SJSA1 (cell line): ENCODE measurements at places on chromosomes 4 and X.

DNA sequence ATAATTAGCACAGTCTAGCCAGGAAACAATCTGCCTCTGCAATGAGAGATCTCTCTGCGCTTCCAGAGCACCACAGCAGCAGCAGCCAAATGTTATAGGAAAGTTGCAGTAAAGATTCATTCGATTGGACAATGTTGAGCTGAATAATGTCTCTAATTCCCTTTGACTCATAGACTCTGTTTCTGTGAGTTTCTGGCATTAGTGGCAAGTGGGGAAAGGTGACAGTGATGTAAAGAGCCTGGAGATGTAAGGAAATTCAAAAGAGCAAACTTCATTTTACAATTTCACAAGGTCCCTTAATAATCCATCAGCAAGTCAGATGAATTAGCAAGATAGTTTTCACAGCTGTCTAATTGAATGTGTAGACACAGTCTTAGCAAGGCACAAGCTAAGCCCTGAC, 184.4 kb downstream of the VEGFC start:
- no peak for DNase-seq
- H3K4me1 ChIP-seq: no peaks in the 10 kb centered on the region
- H3K27ac ChIP-seq: no peak overlapping the region
- no peak overlapping the region for H3K4me3 ChIP-seq
- H3K27me3 ChIP-seq: no peaks in the 10 kb centered on the region
- no peaks in the 10 kb centered on the region for H3K36me3 ChIP-seq

DNA sequence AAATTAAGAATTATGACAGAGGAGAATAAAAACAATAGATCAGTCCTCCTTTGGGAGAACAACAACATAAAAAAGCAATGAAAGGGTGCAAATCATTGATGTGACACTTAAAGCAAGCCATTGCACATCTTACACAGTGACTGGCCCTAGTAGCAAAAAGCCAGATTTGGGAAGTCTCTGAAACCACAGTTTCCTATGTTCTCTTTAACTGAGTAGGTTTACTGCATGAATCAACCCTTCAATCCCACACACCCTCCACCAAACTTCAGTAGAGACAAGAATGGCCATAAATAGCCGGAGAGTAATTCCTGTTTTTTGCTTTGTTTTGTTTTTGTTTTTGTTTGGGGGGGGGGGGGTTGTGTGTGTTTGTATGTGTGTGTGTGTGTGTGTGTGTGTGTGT, 180.8 kb downstream of the VEGFC start:
- H3K27me3 ChIP-seq: no peaks in the 10 kb centered on the region
- no peak overlapping the region for H3K4me3 ChIP-seq
- no peaks in the 10 kb centered on the region for H3K4me1 ChIP-seq
- no peak overlapping the region for H3K27ac ChIP-seq

- no peaks in the 10 kb centered on the region for H3K27me3 ChIP-seq
- H3K36me3 ChIP-seq: no peaks in the 10 kb centered on the region
- H3K27ac ChIP-seq: no peak overlapping the region
- peak; percentile 76 for DNase-seq
- peaks cover 10% of the 10 kb centered on the region for H3K4me1 ChIP-seq
- peak overlapping the region; percentile 27 for H3K4me3 ChIP-seq
Observed at GRCh38 chrX:53441531-53442321, 7.6 kb upstream of the HSD17B10 start.

GRCh38 chr4:127335073-127335620, 297.6 kb upstream of the INTU start:
- no peak overlapping the region for H3K4me3 ChIP-seq
- no peaks in the 10 kb centered on the region for H3K36me3 ChIP-seq
- H3K27ac ChIP-seq: no peak overlapping the region
- no peak for DNase-seq
- H3K4me1 ChIP-seq: no peaks in the 10 kb centered on the region
- no peaks in the 10 kb centered on the region for H3K27me3 ChIP-seq

DNA sequence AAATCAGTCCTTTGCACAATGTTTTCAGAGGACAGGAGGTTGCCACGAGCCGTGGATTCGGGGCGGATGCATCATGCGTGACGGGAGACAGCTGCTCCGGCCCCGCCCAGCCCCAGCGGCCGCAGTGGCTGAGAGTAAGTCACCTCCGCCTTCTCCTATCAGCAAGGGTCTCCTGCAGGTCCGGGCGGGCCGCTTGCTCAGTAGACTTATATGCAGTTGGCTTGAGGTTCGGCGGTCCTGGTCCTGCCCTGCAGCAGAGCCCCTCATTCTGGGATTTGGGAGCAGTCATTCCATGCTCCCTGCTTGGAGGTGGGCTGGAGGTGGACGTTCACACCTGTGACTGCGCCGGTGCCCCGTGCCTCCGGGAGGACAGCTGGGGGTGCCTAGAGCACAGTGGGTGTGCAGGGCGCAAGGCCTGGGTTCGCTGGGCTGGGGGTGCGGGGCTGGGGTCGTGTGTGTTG, 86.3 kb upstream of the ADRA2C start:
- no peaks in the 10 kb centered on the region for H3K36me3 ChIP-seq
- DNase-seq: no peak
- H3K4me3 ChIP-seq: no peak overlapping the region
- no peak overlapping the region for H3K27ac ChIP-seq
